Immature natural killer cell (primary cell): ENCODE measurements at places on chromosomes 12 and 14. TPM values are rescaled to one million over a fixed set of nuclear protein-coding genes. Genes with fewer than 3 reads are reported as not detected.

Gene EMP1
- polyA plus RNA-seq = 1.3 TPM

GRCh38 chr12:114340231-114340630, 65.7 kb downstream of the TBX5 start:
- H3K27me3 ChIP-seq = peaks cover 3% of the 10 kb centered on the region
- H3K4me1 ChIP-seq = no peaks in the 10 kb centered on the region
- no peak overlapping the region for H3K4me3 ChIP-seq
- H3K36me3 ChIP-seq = no peaks in the 10 kb centered on the region
- H3K27ac ChIP-seq = no peak overlapping the region
- DNase-seq = no peak

- H3K4me3 ChIP-seq = no peak overlapping the region
- H3K27ac ChIP-seq = peak overlapping the region; percentile 4
- H3K27me3 ChIP-seq = peaks cover 3% of the 10 kb centered on the region
- H3K4me1 ChIP-seq = peaks cover 18% of the 10 kb centered on the region
- DNase-seq = peak; percentile 63
- peaks cover 9% of the 10 kb centered on the region for H3K36me3 ChIP-seq
Measured at GRCh38 chr12:7113389-7113871, 4.4 kb upstream of the C1RL start.

DNA sequence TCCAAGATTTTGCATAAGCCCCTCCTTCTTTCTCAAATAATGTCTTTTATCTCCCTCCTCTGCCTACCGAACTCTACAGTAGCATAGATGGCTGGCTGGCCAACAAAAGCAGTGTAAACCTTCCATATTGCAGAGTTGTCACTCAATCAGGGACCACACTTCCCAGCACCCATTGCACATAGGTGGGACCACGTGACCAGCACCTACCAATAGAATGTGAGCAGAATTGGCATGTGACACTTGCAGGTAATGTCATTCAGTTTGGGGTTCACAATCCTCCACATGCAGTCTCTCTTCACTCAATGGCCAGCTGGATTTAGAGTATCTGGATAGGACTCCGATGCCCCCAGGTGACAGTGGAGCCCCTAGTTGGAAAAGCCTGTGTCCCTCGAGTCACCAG, 190.3 kb upstream of the CRY1 start:
- no peak for DNase-seq
- no peaks in the 10 kb centered on the region for H3K36me3 ChIP-seq
- no peak overlapping the region for H3K4me3 ChIP-seq
- peaks cover 6% of the 10 kb centered on the region for H3K27me3 ChIP-seq
- peaks cover 8% of the 10 kb centered on the region for H3K4me1 ChIP-seq
